ENCODE measurements at places on chromosomes 12 and 14. TPM values are rescaled to one million over a fixed set of nuclear protein-coding genes. Genes with fewer than 3 reads are reported as not detected.

SYCP3 gene
- total RNA-seq = not detected

TAS2R31 gene
- total RNA-seq = 4.3 TPM

GPX2 gene
- 69.7 TPM for total RNA-seq

TSHR gene
- 0.65 TPM for total RNA-seq

KRT74 gene
- 0.10 TPM for total RNA-seq

PPP2R3C gene
- total RNA-seq = 29.0 TPM

FIGNL2 gene
- 17.8 TPM for total RNA-seq

NID2 gene
- total RNA-seq = 8.3 TPM

LTBR gene
- total RNA-seq = 98.5 TPM

FAM186B gene
- total RNA-seq = 0.14 TPM

PPFIA2 gene
- total RNA-seq = 2.0 TPM

ARHGEF40 gene
- total RNA-seq = 10.9 TPM

All from type B pancreatic cell (in vitro differentiated cells).